ENCODE measurements at places on chromosomes 3 and 15.

- DNase-seq: no peak
These were observed 353.5 kb upstream of the IL12A start for GRCh38 chr3:159635047-159635641.

DNA sequence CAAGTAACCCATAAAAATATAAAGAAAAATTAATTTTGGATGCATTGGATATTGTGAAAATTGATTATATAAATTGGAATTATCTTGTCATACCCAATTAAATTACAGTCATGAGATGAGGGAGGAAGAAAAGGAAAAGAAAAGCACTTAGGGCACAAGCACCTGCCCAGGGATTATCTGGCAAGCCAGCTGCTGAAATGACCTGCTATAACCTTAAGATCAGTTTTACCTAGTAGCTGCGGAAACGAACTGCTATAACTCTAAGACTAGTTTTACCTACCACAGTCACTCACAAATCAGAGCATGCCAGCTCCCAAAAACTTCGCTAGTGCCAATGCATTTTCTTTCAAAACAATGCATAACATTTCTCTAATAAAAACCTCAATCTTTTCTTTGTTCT is 26.2 kb downstream of the LRRFIP2 start:
- no peak for DNase-seq

- no peak for DNase-seq
These were observed 87.8 kb upstream of the MANF start for GRCh38 chr3:51297333-51297732.

- no peak for DNase-seq
These were observed 396.5 kb upstream of the C2CD4B start for GRCh38 chr15:62561571-62561970.

DNA sequence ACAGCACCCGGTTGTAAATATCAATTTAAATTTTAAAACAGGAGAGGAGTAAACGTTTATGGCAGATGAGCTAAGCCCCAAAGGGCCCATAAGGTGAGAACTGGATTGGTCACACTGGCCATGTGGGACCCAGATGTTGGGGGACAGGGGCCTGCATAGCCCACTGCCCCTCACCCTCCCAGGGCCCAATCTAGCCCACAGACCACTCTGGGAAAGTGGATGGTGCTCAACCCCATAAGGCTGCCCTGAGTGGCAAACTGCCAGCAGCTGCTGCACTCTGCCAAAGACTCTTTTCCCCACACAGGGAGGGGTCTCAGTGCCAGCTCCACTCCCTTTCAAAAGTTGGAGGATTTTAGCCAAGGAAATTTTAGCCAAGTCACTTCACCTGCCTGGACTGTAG is 42.5 kb downstream of the CCDC12 start:
- no peak for DNase-seq

- DNase-seq: no peak
These were observed 607 bp upstream of the IMP3 start for GRCh38 chr15:75640483-75641178.

DNA sequence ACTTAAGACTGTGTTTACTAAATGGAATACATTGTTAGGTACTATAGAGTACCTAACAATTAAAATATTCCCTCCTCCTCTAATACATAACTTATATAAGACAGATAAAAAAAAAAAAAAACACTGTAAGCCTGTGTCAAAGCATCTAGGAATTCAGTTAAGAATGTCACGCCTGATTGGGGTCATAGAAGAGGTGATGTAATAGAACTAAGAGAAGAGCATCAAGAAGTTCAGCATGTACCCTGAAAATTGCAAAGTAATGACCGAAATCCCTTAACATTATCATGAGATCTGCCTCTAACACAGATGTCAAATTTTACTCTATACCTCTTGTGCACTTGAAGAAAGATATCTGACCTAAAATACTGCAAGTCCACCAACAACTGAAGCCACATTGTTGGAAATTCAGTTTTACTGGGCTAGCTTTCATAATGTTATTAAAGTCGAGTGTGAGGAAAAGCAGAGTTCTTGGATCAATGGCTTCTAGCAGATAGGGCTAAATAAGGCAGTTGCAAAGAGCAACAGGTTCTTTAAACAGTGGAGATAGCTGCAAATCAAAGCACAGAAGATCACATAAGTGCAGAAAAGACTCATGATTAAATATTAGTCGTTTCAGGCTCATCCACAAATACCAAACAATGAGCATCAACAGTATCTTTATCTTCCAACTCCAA is 75.0 kb downstream of the TBL1XR1 start:
- no peak for DNase-seq

DNA sequence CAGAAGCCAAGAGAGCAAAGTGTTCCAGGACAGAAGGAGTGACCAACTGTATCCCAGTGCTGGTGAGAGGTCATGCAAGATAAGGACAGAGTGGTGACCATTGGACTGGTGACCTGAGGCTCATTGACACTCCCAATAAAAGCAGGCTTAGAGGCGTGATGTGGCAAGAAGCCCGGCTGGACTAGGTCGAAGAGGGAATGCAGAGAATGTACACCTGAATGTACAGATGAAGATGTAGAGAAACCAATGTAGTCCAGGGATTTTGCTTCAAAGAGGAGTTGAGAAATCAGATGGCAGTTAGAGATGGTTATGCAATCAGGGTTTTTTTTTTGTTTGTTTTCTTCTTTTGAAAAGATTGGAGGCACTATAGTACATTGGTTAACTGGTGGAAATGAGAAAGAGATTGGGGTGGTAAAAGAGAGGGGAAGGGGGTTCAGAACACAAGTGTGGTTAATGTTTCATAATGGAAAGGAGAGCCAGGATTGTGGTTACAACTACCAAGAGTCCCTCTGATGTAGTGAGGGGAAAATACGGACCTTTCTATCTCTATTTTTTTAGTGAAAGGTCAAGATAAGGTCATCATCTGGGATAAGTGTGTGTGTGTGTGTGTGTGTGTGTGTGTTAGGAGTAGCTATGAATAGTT is 23.3 kb downstream of the ST3GAL6 start:
- DNase-seq: no peak

DNA sequence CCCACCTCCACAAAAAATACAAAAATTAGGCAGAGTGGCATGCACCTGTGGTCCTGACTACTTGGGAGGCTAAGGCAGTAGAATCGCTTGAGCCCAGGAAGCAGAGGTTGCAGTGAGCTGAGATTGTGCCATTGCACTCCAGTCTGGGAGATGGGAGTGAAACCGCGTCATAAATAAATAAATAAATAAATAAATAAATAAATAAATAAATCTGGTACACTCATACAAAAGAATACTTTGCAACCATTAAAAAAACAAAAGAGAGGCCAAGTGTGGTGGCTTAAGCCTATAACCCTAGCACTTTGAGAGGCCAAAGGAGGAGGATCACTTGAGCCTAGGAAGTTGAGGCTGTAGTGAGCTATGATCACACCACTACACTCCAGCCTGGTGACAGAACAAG is 28.0 kb downstream of the MESP1 start:
- DNase-seq: no peak

DNA sequence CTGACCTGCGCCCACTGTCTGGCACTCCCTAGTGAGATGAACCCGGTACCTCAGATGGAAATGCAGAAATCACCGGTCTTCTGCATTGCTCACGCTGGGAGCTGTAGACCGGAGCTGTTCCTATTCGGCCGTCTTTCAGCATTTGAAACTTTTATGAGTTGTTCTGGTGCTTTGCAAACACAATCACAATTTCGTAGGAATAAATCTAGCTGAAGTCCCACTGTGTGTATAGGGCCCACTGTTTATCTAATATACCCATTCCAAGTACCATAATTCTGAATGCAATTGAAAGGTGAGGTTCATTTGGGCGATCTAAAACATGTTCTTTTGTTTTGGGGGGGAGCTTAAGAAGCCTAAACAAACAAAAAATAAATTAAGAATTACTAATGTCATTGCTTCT is 572.1 kb downstream of the FGF12 start:
- no peak for DNase-seq

DNA sequence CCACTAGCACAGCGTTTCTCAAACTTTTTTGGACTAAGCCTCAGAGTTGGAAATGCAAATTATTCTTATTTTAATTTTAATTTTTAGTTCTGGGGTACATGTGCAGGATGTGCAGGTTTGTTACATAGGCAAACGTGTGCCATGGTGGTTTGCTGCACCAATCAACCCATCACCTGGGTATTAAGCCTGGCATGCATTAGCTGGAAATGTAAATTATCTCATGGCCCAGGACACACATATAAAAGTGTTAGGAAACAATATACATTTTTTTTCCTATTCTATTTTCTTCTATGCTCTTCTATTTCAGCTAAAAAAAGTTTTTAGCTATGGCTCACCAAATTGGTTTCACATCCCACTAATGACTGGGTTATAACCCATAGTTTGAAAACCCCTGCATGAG is 73.3 kb upstream of the LRIG1 start:
- no peak for DNase-seq

GRCh38 chr3:132681421-132681820 is 21.3 kb downstream of the UBA5 start:
- no peak for DNase-seq

DNA sequence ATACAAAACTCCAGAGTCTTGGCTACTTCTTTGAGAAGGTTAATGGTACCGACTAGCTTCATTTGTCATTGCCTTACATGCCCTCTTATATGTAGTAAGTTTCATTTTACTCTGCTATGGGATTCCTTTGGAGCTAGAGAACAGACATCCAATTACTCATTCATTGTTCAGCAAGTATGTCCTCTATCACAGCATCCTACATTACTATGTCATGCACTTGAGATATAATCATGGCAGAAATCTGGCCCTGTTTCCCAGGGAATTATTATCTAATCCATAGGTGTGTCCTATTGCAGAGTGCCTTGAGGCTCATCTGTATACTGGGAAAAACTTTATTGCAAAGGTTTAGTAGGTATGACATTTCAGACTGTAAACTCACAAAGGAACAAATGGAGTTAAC is 333.1 kb upstream of the NECTIN3 start:
- DNase-seq: no peak

DNA sequence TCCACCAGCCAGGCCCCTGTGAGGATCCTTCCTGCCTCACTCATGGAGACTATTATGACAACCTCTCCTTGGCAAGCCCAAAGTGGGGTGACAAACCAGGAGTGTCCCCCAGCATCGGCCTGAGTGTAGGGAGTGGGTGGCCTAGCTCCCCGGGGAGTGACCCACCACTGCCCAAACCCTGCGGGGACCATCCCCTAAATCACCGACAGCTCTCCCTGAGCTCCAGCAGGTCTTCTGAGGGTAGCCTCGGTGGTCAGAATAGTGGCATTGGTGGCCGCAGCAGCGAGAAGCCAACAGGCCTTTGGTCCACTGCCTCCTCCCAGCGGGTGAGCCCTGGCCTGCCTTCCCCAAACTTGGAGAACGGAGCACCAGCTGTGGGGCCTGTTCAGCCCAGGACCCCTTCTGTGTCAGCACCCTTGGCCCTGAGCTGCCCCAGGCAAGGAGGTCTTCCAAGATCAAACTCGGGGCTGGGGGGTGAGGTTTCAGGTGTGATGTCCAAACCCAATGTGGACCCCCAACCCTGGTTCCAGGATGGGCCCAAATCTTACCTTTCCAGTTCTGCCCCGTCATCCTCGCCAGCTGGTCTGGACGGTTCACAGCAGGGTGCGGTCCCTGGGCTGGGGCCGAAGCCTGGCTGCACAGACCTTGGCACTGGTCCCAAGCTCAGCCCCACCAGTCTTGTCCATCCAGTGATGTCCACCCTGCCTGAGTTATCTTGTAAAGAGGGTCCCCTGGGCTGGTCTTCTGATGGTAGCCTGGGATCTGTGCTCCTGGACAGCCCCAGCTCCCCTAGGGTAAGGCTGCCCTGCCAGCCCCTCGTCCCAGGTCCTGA is 1.0 kb downstream of the LIMD1 start:
- no peak for DNase-seq
